ENCODE measurements at places on chromosomes 2 and 18. TPM values are rescaled to one million over a fixed set of nuclear protein-coding genes. Genes with fewer than 3 reads are reported as not detected.

DNA sequence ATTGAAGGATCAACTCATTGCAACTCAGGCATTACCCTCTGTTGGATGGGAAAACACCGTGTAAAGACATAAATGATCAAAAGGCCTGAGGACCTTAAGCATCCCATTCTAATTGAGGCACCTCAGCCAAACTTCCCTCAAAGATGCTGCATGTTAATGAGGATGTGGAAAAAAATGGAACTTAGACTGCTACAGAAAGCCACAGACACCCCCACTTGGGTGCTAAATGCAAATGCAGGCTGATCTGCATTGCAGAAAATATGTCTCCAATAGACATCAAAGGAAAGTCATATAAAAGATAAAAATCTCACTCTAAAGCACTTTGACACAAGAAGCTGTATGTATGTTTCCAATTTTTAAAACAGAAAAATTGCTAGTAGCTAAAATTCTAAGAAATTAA, 504.7 kb downstream of the KCNJ3 start:
- no peak overlapping the region for H3K4me3 ChIP-seq
- no peaks in the 10 kb centered on the region for H3K36me3 ChIP-seq
- no peak overlapping the region for H3K27ac ChIP-seq
- no peaks in the 10 kb centered on the region for H3K4me1 ChIP-seq
- no peak for DNase-seq

Gene SLC19A3
- 11.7 TPM for total RNA-seq

GRCh38 chr2:51994123-51994763, 962.3 kb upstream of the NRXN1 start:
- no peaks in the 10 kb centered on the region for H3K36me3 ChIP-seq
- H3K27me3 ChIP-seq = no peaks in the 10 kb centered on the region
- no peak overlapping the region for H3K27ac ChIP-seq
- no peak overlapping the region for H3K4me3 ChIP-seq
- no peaks in the 10 kb centered on the region for H3K4me1 ChIP-seq
- DNase-seq = no peak

- no peak for DNase-seq
- no peaks in the 10 kb centered on the region for H3K36me3 ChIP-seq
- no peak overlapping the region for H3K27ac ChIP-seq
- no peak overlapping the region for H3K4me3 ChIP-seq
- no peaks in the 10 kb centered on the region for H3K27me3 ChIP-seq
- H3K4me1 ChIP-seq = no peaks in the 10 kb centered on the region
Observed at GRCh38 chr2:229372207-229372606, 101.1 kb upstream of the PID1 start.

GRCh38 chr2:231348173-231348572, 47.3 kb upstream of the B3GNT7 start:
- H3K27me3 ChIP-seq = no peaks in the 10 kb centered on the region
- H3K4me3 ChIP-seq = no peak overlapping the region
- H3K36me3 ChIP-seq = no peaks in the 10 kb centered on the region
- no peak for DNase-seq
- H3K4me1 ChIP-seq = peaks cover 16% of the 10 kb centered on the region

DNA sequence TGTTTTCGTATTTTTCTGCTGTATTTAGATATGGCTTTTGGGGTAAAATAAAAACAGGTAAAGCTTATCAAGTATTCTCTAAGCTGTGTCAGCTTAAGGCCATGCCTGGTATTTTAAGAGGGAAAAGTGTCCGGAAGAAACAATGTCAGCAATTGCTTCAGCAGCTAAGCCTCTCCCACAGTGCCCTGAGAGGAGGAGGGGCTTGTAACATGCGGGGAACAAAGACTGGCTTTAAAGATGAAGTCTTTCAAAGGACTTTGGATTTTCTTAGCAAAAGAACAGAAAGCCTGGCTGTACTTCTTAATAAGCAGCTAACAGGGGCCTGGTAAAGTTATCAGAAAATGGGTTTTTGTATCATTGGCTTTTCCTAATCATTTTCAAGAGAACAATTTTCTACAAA, 102.8 kb downstream of the PXDN start:
- H3K27ac ChIP-seq = no peak overlapping the region
- H3K4me3 ChIP-seq = no peak overlapping the region
- no peaks in the 10 kb centered on the region for H3K36me3 ChIP-seq
